Stimulated activated CD8-positive, alpha-beta memory T cell treated with anti-CD3 and anti-CD28 coated beads, Interleukin-15, amount 100 ng/mL, for 4 hours (primary cell): ENCODE measurements at places on chromosomes 6 and 20.
A peak's percentile ranks its signal among the peaks of the same experiment; 100 is the strongest.

GRCh38 chr6:88588938-88589337 is 374.5 kb downstream of the RNGTT start:
- no peak for DNase-seq

DNA sequence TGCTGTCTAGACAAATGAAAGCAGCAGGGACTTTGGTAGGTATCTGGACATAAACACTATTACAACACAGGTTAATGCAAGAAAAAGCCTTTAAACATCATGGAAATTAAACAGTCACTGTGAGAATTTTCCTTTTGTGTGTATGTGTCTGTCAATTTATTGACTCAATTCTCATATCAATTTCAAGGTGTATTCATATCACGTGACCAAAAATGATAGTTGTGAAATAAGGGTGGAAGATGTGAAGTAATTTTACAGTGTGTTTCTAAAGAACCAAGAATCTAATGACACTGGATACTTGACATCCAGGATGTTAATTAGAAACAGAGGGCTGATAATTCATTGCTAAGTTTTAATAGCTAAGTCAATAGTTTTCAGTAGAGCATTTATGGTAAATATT is 244.0 kb downstream of the TMEM242 start:
- no peak for DNase-seq

DNA sequence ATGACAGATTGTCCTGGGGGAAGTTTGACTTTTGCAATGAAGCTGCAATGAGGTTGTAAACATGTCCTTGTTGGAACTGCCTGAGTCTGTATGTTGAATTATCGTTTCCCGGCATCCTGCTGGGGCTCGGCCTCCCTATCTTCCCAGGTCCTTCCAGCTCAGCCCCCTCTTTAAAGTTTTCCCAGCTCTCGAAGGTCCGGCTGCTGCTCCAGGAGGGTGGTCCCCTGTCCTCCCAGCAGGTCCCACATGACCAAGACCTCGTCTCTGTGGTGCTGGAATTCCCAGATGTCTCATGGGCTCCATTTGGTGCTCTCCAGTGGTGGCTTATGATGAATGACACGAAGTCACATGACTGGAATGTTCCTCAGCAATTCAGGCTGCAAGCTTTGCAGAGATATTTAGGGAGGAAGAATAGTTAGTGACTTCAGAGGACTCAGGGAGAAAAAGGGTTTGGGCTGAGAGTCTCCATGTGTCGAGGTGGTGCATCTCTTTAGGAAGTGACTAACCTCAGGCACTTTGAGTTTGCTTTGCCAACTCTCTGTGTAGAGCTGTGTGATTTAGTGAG is 21.4 kb downstream of the SMOC2 start:
- DNase-seq = no peak

DNA sequence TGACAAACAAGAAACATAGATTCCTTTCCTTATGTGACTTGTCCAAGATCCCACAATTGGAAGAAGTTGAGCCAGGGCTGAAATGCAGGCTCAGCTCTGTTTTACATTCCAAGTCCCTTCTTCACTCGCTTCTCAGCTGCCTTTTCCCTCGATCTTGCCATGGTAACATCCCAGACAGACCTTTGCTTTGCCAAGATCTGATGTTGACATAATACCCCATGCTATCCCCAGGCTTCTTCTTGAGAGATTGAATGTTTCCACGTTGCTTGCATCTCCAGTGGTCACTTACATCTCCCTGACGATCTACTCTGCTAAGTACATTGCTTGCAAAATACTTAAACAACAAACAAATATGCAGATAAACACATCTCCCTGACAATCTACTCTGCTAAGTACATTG is 63.5 kb downstream of the TBXT start:
- DNase-seq = no peak

DNA sequence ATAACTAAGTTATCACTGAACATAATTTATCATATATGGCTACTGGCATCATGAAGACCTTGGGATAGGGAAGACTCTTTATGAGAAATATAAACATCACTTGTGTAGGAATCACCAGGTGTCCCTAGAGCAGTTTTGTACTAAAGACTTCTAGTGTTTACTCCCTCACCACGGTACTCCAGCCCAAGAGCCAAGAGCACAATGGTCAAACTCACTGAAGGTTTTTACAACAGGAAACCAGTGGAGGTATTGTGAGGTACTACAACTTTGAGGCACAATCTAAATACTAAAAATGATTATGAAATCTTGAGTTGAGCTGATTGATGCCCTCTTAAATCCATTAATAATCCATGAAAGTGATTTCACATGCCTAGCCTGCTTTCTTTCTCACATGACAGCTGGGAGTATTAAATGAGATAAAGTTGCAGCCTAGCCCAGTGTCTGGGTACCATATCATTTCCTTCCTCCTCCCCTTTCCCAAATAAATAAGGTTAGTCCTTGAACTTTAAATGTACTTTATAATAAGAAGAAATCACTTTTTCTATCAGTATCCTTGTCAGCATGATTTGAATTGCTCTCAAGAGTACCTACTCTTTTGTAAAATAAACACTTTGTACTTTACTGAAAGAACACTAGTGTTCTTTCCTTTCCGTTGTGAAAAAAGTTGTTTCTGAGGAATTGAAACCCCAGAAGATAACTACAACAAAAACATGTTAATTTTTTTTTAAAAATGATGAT is 26.5 kb downstream of the GLO1 start:
- DNase-seq = no peak

DNA sequence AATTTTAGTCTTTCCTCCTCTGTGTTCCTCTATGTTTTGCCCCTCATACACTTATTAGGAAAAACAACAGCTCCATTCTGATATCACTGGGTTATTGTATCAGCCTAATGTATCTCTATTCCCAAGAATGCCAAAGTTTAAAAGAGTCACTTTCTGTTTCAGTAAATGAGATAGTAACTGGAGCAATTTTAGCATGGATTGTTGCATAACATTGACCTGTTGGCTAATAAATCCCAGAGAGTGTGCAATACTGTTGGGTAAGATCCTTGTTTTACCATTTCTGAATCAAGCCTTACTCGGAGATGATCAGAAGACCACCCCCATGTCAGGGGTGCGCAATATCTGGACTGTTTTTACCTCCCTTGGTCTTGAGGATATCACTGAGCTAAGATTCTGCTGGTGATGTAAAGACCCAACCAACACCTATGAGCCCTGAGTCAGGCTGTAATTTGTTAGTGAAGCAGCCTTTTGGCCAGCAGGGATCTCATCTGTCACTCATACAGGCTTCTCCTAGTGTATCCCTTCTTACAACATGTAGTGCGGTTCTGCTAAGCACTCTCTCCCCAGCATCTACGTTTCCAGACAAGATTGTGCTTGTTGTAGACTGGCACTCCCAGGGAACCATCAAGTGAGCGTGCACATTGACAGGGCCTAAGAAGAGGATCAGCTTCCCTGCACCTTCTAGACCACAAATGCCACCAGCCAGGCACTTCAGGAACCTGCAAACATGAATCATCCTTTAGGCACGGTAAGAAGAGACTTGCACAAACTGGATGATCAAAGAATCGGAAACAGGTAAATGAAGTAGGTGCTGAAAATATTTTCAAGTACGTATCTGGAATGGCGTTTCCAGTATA is 11.5 kb upstream of the IPCEF1 start:
- DNase-seq = no peak

- no peak for DNase-seq
These were observed 666.9 kb downstream of the FRK start for GRCh38 chr6:115393821-115394220.

DNA sequence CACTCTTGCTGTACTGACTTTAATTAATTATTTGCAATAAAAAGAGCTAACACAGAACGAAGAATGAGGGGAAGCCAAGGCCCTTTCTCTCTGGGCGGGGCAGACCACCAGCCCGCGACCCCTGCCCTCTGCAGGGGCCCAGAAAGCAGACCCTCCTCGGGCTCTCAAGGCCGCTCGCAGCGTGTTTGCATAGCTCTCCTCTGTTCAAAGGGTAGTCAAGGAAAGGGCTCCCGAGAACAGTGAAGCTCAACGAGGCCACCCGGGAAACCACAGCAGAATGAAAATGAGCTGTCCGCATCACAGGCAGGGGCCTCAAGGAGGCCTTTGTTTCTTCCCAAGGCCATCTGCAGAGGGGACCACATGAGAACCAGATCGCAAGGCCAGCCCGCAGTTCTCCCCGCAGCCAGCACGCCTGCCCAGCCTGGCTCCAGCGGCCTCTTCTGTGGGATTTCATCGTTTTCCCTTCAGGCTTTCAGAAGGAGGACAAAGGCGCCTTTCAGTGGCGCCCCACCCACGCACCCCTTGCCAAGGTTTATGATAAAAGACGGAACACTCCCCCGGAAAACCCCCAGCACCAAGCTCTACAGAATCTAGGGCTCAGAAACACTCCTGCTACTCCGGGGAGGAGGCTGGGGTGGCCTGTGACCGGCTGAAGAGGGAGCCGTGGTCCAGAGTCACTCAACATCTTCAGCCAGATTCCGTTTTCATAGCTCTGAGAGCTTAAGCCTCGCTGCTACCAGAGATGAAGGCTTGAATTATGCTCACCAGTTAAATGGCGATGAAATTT is 25.3 kb downstream of the ACSS1 start:
- no peak for DNase-seq

GRCh38 chr6:157646012-157646411 is 177.0 kb upstream of the SNX9 start:
- DNase-seq = no peak

DNA sequence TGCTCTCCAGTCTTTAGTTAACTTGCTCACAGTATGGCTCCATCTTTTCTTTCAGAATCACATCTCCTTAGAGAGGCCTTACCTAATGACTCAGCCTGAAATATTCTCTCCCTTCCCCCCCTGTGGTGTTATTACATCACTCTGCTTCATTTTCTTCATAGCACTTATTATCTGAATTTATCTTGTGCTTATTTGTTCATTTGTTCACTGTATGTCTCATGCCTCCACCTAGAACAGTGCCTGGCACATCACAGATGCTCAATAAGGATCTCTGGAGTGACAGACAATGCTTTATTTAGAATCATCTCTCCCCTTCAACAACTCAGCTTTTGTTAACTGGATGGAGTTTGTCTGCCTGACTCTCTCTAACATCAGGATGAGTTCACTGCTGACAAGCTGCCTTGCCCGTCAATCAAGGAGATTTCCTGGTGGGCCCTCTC is 96.6 kb upstream of the MAN1A1 start:
- no peak for DNase-seq

DNA sequence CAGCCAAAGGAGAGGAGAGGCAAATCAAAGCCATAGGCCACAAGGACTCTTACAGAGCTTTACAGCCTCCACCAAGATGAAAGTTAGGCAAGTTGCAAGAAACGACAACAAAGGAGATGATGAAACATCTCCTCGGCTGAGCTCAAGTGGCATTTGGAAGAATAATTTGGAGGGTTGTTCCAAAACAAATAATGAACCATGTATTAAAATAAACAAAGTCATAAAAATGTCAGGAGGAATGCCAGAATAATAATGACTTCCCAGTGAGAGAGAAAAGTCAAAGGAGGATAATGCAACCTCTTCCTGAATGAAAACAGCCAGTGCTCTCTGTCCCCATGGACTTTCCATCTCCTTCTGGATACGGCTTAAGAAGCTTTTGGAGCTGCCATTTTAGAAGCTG is 371.4 kb upstream of the ID4 start:
- no peak for DNase-seq

GRCh38 chr20:32467506-32468312 is 109.6 kb downstream of the ASXL1 start:
- no peak for DNase-seq

- peak; percentile 18 for DNase-seq
These were observed 1.9 kb downstream of the JARID2 start for GRCh38 chr6:15247500-15248450.

- no peak for DNase-seq
These were observed 80.7 kb downstream of the HIVEP1 start for GRCh38 chr6:12092762-12093161.

GRCh38 chr6:13012296-13012695 is 295.7 kb downstream of the PHACTR1 start:
- no peak for DNase-seq

- no peak for DNase-seq
These were observed 13.7 kb upstream of the PANK2 start for GRCh38 chr20:3875378-3875974.

GRCh38 chr6:26554697-26555504 is 16.7 kb downstream of the HMGN4 start:
- no peak for DNase-seq

DNA sequence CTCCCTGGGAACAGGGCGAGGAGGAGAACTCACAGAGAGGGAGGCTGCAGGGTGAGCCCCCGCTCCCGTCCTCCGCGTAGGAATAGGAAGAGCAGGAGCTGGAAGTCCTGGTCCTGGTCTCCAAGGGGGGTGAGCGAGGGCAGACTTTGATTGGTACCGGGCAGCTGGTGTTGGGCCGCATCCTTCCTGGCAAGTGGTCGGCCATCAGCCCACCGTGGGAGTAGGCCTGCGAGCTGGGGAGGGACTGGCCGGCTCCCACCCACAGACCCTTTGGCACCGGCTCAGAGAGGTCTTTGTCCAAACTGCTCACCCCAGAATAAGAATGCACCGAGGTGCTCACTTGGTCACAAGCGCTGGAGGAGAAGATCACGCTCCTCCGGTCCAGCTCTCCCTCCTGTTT is 56.2 kb downstream of the GJA10 start:
- DNase-seq = no peak

DNA sequence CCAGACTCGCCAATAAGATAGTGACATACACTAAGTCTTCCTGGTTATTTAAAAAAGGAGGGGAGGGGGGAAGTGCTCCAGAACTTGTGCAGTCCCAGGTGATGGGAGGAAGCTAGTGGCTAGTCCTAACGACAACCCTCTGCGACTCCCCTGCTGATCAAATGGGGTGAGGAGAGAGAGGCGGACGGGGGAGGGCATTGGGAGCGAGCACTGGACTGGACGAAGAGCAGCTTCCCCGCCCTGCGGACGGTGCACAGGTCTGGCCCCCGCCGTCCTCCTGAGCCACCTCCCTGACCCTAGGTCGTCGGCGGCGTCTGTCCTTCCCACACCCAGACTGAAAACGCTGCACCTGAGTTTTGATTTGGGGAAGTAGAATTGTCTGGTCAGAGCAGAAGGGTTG is 2.2 kb upstream of the OLIG3 start:
- no peak for DNase-seq

GRCh38 chr6:169725125-169726048 is 1.1 kb upstream of the PHF10 start:
- DNase-seq = no peak

- no peak for DNase-seq
These were observed 1.1 kb upstream of the RPS12 start for GRCh38 chr6:132813173-132813856.

DNA sequence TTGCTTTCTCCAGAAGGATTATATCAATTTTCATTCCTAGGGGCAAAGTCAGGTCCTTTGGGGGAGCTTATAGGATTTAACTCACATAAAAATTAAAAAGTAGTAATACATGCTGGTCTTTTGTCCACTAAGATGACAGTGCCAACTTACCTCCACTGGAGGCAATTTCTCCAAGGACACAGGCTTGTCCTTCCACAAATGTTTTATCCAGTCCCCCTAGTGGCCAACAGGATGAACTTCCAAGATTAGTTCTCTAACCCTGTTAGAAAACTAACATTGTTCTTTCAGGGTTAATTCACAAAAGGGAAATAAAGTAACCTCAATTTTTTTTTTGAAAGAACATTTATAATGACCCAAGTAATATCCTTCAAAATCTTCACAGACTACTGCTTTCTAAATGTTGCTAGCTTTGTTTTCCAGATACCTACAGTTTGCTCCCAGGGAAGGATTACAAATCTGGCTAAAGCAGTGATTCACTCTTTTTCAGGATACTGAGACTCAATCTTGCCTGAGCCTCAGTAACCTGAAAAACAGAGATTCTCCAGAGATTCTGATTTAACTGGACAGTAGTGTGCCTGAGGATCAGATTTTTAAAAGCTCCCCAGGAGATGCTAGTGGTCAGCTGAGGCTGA is 31.7 kb upstream of the UBR2 start:
- DNase-seq = no peak

GRCh38 chr6:3196770-3197169 is 30.7 kb downstream of the TUBB2B start:
- no peak for DNase-seq

- DNase-seq = no peak
These were observed 860.2 kb upstream of the MAP3K7 start for GRCh38 chr6:91447081-91447480.
